Choroid plexus epithelial cell (primary cell): ENCODE measurements at places on chromosomes 3 and 15.

DNA sequence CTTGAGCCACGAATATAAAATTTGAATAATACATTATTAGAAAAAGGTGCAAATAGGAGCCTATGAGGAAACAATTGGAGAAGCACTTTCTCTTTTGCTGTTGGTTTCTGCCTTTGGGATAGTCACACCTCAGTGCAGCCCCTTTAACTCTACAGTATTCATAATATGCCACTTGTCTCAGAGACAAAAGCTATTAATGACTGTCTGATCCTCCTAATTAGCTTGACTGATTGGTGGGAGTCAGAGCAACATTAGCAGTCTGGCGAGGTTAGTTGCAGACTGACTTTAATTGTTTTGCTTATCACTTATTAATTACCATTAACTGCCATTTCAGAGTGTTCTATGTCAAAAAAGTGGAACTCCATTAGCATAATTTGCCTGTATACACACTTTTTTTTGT is 225.0 kb upstream of the ARHGEF26 start:
- DNase-seq = no peak

DNA sequence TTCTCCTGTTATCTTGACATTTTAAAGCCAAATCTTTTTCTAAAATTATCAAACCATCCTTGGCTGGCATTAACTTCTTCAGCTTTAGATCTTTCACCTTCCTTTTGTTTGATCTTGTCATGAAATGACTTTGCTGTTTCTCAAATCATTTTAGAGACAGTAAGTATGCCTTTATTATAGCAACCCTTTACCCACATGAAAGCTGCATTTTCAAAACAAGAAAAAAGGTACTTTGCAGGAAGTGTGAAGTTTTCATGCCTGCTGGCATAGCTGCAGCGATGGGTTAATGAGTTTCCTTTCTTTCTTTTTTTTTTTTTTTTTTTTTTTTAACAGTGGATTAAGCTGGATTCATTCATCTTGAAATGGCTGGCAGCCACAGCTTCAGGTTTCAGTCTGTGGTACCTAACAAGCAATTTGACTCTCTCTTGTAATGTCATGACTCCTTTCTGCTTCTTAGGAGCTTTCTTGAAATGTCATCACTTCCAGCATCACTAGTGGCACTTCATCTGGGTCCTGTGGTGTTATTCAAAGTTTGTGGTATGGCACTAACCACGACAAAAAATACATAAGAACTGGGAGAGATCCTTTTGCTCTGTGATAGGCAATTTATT is 18.8 kb downstream of the SLC25A26 start:
- DNase-seq = no peak

- no peak for DNase-seq
Observed at GRCh38 chr3:17749281-17749680, 6.8 kb upstream of the TBC1D5 start.

GRCh38 chr3:186013312-186013711 is 75.5 kb upstream of the TRA2B start:
- DNase-seq = no peak

DNA sequence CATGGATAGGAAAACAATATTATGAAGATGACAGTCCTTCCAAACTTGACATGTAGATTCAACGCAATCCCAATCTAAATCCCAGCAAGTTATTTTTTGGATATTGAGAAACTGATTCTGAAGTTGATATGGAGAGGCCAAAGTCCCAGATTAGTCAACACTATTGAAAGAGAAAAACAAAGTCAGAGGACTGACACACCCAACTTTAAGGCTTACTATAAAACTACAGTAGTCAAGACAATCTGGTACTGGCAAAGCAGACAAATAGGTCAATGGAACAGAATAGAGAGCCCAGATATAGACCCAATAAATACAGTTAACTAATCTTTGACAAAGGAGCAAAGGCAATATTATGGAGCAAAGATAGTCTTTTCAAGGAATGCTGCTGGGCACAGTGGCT is 119.2 kb upstream of the ASB14 start:
- no peak for DNase-seq

GRCh38 chr15:75763137-75763611 is 50.5 kb upstream of the CSPG4 start:
- DNase-seq = no peak

DNA sequence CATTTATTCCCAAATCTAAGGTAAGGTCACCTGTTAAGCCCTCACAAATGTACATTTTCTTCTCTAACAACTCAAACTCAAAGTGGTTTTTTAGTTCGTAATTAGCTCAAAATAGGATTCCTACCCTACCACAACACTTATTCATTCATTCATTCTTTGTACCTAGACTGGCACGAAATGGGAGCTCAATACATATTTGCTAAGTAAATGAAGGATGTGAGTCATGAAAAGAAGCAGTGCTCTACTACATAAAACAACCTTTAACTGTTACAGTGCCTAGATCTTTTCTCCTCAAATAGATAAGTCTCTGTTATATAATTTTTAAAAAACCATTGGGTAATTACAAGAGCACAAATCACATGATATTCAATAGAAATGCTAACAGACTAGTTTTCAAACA is 13.1 kb downstream of the RSL24D1 start:
- DNase-seq = no peak

GRCh38 chr3:122992676-122993075 is 34.9 kb downstream of the SEMA5B start:
- no peak for DNase-seq

GRCh38 chr15:77535845-77536244 is 96.9 kb downstream of the LINGO1 start:
- no peak for DNase-seq

- no peak for DNase-seq
Observed at GRCh38 chr3:128497305-128498126, 4.5 kb upstream of the GATA2 start.

GRCh38 chr3:116432795-116433194 is 12.5 kb downstream of the LSAMP start:
- DNase-seq = no peak

DNA sequence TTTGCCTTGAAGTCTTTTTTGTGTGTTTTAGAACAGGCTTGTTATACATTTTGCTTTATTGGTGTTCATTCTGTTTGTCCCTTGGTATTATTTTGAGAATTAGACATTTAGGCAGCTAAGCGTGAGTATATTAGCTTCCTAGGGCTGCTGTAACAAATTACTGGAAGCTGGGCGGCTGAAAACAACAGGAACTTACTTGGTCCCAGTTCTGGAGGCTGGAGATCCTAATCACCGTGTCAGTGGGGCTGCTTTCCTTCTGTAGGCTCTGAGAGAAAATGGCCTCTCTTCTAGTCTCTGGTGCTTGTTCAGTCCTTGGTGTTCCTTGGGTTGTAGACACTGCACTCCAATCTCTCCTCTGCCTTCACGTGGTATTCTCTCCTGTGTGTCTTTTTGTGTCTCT is 142.3 kb downstream of the KLHL25 start:
- no peak for DNase-seq

DNA sequence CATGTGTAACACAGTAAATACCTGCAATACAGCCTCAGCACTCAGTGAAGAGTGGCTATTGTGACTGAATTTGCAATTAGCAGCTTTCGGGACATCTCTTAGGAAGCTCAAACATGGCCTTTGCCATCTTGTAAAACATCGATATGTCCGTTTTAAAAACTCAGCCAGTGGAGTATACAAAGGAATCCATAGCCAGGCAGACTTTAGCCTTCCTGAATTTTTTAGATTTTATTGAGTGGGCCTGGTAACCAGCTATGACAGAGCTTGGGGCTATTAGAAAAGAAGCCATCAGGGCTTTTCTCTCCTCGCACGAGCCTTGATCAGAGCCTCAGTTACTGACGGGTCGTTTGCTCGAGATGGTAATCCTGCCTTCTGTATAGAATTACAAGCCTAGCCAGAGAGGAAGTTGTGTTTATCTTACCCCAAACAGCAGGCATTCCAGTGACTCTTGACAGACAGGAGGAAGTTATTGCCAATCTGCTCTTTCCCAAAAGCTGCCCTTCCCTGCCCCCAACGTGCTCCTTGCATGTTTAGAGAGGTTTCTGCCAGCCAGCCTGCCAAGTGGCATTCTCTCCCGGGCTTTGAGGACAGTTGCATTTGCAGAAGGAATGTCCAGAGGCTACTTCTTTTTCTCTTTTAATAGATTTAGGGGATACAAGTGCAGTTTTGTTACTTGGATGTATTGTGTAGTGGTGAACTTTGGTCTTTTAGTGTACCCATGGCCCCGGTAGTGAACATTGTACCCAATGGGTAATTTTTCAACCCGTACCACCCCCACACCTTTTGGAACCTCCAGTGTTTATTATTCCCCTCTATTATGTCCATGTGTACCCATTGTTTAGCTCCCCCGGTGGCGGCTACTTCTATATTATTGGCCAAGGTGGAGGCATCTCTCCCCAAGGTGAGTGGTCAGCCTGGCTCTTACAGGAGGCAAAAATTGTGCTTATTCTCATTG is 40.6 kb downstream of the ITPR1 start:
- DNase-seq = no peak

DNA sequence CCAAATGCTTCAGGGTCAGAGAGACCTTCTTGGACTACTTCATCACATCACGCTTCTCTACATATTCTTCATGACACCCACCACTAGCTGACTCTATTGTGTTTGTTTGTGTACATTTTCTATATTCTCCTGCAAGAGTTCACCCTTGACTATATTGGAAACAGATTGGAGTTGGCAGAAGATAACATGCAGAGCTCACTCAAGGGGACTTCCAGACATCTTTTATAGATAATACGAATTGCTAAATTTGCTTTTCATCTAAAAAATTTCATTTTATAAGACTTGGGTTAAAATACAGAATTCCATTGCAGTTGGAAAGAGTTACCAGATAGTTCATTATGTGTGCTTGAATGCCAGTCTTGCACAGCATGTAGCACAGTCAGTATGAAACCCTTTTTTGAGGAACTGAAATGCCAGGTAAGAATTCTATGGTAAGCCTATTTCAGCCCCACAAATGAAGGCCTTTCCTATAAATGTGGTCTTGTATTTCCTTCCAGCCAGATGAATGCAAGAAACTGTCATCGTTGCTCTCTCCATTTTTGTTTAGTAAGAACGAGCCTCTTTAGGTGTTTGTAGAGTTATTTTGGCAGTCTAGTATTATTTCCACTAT is 177.6 kb downstream of the GHSR start:
- no peak for DNase-seq

DNA sequence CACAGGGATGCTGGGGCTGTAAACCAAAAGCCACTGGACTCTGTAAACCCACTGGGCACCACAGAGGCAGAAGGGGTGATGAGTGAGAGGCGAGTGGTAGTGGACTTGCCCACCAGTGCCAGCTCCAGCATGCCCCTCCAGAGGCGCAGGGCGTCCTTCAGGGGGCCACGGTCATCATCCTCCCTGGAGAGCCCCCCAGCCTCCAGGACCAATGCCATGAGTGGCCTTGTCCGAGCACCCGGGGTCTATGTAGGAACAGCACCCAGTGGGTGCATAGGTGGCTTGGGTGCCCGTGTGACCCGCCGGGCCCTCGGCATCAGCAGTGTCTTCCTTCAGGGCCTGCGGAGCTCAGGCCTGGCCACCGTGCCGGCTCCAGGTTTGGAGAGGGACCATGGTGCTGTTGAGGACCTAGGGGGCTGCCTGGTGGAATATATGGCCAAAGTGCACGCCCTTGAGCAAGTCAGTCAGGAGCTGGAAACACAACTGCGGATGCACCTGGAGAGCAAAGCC is at the start of gene BFSP2:
BFSP2 (plus strand) TSS at position 51 of the 510 bp plus-strand sequence; CDS start at position 79, 28 bp downstream.
- no peak for DNase-seq

DNA sequence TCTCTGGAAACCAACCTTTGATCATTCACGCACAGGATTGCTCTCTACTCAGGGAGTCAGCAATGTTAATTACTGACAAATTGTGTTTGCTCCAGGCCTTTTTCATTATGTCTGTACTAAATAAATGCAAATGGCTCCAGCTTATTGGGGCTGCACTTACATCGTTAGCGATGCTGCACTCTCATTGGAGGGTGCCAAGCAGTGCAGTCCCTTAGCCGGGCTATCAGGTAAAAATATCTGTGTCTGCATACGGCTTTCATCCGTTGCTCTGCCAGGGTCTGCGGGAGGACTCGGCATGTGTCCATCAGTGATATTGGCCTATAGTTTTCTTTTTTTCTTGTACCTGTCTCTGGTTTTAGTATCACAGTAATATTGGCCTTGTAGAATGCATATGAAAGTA is 471.5 kb upstream of the CADM2 start:
- no peak for DNase-seq

- DNase-seq = peak; percentile 44
Observed at GRCh38 chr3:47932421-47932820, 83.8 kb downstream of the MAP4 start.

GRCh38 chr15:68483165-68483564 is 51.2 kb upstream of the ITGA11 start:
- no peak for DNase-seq

DNA sequence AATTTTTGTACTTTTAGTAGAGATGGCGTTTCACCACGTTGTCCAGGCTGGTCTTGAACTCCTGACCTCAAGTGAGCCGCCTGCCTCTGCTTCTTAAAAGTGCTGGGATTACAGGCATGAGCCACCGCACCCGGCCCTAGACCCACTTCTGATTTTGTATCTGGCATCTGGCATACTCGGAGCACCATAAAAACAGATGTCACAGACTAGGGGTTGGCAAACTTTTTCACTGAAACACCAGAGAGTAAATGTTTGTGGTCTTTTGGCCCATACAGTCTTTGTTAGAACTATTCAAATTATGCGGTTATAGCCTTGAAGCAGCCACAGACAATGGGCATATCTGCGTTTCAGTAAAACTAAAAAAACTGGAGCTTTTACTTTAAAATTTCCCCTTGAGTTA is 110.7 kb downstream of the TJP1 start:
- no peak for DNase-seq

- DNase-seq = no peak
Observed at GRCh38 chr3:194019398-194020165, 116.4 kb upstream of the HES1 start.

- peak; percentile 72 for DNase-seq
Observed at GRCh38 chr3:177306252-177306651, 109.0 kb upstream of the TBL1XR1 start.

- no peak for DNase-seq
Observed at GRCh38 chr3:116444819-116445310, 422 bp downstream of the LSAMP start.
